ENCODE measurements at places on chromosomes 4 and X.

- DNase-seq = no peak
These were observed 261.8 kb downstream of the KCTD8 start for GRCh38 chr4:44186850-44187246.

DNA sequence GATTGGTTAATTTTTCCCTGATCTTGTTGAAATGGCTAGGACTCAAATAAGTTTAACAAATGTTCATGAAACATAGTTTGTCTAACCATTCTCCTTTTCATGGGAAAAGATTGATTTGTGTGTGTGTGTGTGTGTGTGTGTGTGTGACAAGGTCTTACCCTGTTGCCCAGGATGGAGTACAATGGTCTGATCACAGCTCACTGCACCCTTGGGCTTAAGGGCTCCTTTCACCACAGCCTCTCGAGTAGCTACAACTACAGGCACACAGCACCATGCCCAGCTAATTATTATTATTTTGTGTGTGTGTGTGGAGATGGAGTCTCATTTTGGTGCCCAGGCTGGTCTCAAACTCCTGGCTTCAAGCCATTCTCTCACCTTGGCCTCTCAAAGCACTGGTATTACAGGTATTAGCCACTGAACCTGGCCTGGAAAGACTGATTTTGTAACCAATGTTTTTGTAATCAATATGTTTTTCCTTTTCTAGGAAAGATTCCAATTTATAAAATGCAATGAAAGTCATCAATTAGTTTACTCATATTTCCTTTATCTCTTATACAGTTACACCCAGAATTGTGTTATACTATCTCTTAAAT, 139.3 kb downstream of the CPE start:
- no peak for DNase-seq

GRCh38 chrX:30280428-30280827, 28.8 kb downstream of the NR0B1 start:
- no peak for DNase-seq

- DNase-seq = no peak
These were observed 19.4 kb downstream of the FAM9C start for GRCh38 chrX:13024986-13025385.

All from ACHN (cell line).